Left lung (tissue), 14 donors: ENCODE measurements at places on chromosomes 5 and 9. TPM values are rescaled to one million over a fixed set of nuclear protein-coding genes. Genes with fewer than 3 reads are reported as not detected.

Gene PCDHGA8
- total RNA-seq = 0.76 TPM

Gene HAVCR1
- not detected for total RNA-seq

- no peak for DNase-seq
Measured at GRCh38 chr5:132841305-132841704, 10.9 kb upstream of the SHROOM1 start.

GRCh38 chr9:16871336-16872151, 1.1 kb upstream of the BNC2 start:
- DNase-seq = peak; percentile 53

DNA sequence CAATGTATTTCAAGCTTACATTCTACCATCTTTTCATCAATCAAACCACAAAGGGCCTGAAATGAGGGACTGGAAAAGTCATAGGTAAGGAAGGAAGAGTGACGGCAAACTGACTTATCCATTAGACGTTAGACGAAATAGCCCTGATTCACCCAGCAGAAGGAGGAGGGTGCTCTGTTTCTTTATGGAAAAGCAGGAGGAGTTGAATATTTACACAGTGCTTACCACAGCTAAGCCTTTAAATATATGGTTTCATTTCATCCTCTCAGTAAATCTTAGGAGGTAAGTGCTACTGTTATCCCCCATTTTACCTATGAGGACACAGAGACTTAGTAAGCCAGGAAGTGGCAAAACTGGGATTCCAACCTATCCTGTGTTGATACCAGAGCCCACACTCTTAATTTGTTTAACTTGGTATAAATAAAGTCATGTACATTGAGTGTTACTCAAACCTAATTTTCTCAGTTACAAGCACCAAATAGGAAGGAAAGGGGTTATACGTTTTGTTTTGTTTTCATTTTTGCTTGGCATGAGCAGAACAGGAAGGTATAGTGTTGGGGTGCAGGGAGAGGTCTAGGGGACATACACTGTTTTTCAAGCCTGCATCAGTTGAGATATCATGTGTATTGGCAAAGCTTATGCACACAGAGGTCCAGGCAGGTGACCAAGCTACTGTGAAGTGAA, 98.1 kb upstream of the IFNK start:
- DNase-seq = no peak

DNA sequence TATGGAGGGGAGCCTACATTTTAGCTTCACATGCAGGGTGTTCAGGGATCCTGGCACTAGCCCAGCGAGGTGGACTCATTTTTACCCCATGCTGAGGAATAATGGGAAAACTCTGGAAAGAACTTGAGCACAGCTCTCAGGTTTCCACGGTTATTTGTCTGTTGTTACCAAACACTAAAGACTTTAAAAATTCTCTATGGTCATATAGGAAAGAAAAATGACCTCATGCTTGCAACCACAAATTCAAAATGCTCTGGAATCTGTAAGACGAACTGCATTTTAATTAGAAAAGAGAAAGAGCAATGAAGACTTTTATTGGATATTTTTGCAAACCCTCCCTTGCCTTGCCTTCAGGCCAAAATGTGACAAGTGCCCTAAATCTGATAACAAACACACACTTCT, 606.9 kb downstream of the EBF1 start:
- no peak for DNase-seq

DNA sequence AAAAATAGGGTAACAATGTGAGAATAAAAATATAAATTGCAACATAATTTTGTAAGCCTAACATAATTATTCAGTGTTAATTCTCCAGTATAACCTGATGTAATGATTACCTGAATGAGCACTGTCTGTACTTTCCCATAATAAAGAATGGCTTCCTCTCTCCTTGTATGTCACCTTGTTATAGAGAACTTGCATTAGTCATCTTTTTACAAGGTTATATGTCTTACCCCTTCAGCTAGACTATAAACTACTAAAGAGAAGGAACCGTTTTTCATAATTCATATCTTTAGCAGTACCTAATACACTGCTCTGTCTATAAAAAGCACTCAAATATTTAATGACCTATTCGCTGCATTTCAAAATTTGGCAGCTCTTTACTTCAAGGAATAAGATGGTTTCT, 19.8 kb downstream of the STRBP start:
- DNase-seq = no peak

DNA sequence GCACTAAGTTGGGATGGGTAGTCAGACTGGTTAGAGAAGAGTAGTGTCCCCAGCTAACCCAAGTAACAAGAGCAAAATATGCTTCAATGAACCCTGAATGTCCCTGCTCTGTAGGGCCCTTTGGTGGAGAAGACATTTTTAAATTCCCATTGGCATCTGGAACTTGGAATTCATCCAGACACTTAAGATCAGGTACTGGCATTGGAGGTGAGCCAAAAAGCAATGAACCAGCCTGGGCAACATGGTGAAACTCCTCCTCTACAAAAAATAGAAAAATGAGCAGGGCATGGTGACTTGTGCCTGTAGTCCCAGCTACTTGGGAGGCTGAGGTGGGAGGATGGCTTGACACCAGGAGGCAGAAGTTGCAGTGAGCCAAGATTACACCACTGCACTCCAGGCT, 58.9 kb upstream of the ZNF618 start:
- no peak for DNase-seq

- no peak for DNase-seq
Measured at GRCh38 chr5:27592231-27592630, 553.8 kb upstream of the CDH9 start.
